ENCODE measurements at places on chromosomes 3 and 15.

GRCh38 chr3:100402891-100403290, 1.6 kb downstream of the LNP1 start:
- no peak for ATAC-seq

- no peak for ATAC-seq
These were observed 12.4 kb downstream of the GNB4 start for GRCh38 chr3:179438841-179439240.

GRCh38 chr3:69747511-69748258, 8.4 kb downstream of the MITF start:
- no peak for ATAC-seq

GRCh38 chr3:170632780-170633179, 46.9 kb upstream of the SLC7A14 start:
- peak; percentile 44 for ATAC-seq

DNA sequence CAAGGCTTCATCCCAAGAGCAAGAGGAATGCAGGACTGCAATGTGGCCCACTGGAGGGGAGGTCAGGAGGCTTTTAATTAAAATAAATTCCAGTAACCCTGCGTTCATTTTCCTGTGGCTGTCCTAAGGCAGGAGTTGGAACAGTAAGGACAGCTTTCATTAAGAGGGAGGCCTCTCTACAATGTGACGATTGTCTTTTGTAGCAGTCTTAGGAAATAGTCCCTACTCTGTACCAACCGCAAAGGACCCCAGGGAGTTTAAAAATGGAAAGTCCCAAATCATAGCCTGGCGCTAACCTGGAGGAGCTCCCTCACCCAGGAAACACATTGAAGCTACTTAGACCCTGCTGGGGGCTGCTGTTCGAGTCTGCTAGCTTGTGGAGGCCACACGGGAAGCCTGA, 62.8 kb downstream of the SYNM start:
- ATAC-seq = no peak

GRCh38 chr15:87477737-87478686, 778.5 kb downstream of the NTRK3 start:
- ATAC-seq = no peak

- no peak for ATAC-seq
These were observed 181.7 kb downstream of the RSL24D1 start for GRCh38 chr15:55015093-55015445.

DNA sequence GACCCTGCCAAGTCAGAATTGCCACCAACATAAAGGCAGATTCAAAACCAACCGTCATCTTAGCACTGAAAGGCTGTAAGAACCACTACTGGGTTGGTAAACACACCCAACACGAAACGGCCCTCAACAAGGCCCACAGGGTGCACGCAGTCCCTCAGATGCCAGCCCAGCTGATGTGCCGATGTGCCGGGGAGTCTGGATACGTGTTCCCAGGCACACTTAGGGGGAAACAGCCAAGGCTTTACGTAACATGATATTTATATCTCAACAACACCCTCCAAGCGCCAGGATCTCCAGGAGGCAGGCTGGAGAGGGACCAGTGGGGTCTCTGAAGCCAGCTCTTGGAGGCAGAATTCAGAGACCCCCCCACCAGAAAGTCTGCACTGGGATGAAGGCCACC, 14.2 kb downstream of the POC1A start:
- ATAC-seq = no peak

DNA sequence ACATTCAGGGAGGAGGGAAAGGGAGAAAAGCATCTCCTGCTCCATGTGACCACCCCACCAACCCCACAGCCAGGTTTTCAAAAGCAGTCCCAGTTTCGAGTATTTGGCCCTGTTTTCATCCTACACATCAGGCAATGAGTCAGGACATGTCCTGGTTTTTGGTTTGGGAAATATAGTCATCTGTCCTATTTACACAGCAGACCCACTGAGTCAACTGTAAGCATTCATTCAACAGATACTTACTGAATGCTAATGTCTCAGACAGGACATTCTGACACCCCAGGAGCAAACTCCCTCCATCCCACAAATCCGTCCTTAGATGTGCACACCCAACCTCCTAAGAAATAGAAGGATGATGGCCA, 32.9 kb downstream of the IGDCC3 start:
- ATAC-seq = no peak

- ATAC-seq = no peak
These were observed 144.8 kb downstream of the RBPMS2 start for GRCh38 chr15:64630396-64631107.

GRCh38 chr3:189344996-189345395, 173.2 kb downstream of the TPRG1 start:
- ATAC-seq = no peak

GRCh38 chr3:106263011-106263410, 394.2 kb upstream of the CBLB start:
- ATAC-seq = no peak

GRCh38 chr3:146044046-146044445, 116.9 kb downstream of the PLOD2 start:
- no peak for ATAC-seq

DNA sequence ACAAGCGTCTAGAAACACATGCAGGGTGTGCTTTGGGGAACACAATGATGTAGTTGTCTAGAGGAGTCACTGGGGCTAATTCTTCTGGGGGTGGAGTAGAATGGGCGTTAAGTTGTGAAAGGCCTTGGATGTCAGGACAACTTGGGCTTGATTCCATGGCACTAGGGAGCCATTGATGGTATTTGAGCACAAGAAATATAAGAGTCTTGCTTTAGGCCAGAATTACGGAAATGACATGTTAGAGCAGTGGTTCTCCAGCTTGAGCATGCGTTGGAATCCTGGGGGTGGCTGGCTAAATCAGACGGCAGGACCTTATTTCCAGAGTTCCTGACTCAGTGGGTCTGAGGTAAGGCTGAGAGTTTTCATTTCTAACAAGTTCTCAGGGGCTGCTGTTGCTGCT, 29.2 kb upstream of the SMAD6 start:
- ATAC-seq = no peak

GRCh38 chr3:12970684-12971083, 102.5 kb downstream of the IQSEC1 start:
- no peak for ATAC-seq

All from activated CD4-positive, CD25-positive, alpha-beta regulatory T cell treated with anti-CD3 and anti-CD28 coated beads, Interleukin-2, amount 50 U/mL, for 24 hours (primary cell).